Caco-2 (cell line): ENCODE measurements at places on chromosomes 1 and 21. TPM values are rescaled to one million over a fixed set of nuclear protein-coding genes. Genes with fewer than 3 reads are reported as not detected.

GRCh38 chr1:110255392-110255787, 45.3 kb downstream of the KCNC4 start:
- no peak for DNase-seq

DNA sequence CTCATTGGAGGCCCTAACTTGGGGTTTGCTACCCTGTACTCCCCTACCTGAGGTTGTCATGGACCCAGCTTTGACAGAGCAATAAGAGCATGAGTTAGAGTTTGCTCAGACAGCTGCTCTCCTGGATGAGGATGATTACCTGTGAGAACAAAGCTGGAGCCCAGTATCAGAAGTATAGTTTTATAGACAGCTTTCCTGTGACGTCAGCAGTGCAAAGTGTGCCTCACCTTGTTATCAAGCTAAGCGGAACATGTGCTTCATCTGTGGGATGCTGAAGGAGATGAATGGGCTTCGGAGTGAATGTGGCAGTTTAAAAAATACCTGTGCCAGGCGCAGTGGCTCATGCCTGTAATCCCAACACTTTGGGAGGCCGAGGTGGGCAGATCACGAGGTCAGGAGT, 5.4 kb upstream of the WDR47 start:
- no peak for DNase-seq

The PADI4 gene
- not detected in 2 replicates for total RNA-seq

- DNase-seq: no peak
Observed at GRCh38 chr21:40684726-40685125, 162.2 kb downstream of the DSCAM start.

The OR2M3 gene
- not detected in 2 replicates for total RNA-seq

The S1PR1 gene
- not detected in 2 replicates for total RNA-seq

DNA sequence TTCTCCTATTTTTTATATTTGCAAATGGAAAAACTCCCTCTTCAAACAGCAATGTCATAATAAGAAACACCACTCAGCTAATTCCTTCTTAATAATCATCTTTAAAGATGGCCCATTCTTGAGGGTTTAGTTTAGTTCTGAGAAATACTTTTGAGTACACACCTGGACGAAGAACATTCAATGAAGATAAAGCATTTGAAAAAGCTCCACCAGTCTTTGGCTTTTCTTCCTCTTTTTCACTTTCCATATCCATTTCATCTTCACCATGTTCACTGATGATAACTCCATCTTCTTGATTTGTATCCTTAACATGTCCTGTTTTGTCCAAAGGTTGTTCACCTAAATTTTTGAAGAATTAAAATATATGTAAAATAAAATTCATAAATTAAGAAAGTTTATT, 7.4 kb downstream of the PAXBP1 start:
- DNase-seq: no peak

The AADACL4 gene
- not detected in 2 replicates for total RNA-seq

DNA sequence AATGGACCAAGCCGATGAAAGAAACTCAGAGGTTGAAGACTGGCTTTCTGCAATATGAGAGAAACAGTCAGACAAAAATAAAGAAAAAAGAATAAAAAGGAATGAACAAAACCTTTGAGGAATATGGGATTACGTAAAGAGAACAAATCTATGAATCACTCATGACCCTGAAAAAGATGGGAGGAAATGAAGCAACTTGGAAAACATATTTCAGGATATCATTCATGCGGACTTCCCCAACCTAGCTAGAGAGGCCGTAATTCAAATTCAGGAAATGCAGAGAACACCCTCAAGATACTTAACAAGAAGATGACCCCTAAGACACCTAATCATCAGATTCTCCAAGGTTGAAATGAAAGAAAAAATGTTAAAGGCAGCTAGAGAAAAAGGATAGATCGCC, 705.3 kb upstream of the CHRM3 start:
- DNase-seq: no peak

The THEM5 gene
- total RNA-seq: not detected in 2 replicates

GRCh38 chr1:245301162-245301580, 146.4 kb downstream of the KIF26B start:
- no peak for DNase-seq

DNA sequence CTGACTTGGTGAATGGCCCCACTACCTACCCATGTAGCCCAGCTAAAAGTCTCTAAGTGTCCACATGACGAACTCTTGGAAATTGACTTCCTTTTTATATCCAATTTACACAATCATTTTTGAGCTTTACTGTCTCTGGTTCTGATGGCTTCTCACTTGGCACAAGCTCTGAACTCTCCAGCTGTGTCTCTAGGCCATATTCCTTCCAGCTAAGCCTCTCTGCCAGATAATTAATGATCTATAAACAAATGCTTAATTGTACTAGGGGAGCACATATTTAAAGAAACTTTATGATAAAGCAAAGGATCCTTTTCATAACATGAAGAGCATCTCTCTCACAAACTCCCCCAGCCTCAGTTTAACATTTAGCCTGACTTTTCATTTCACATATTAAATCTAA, 16.3 kb upstream of the BEND5 start:
- no peak for DNase-seq

GRCh38 chr1:14598007-14598497, 433 bp upstream of the KAZN start:
- no peak for DNase-seq

The PTCH2 gene
- total RNA-seq: 0.44 and 0.48 TPM in 2 replicates

The KLF17 gene
- not detected in 2 replicates for total RNA-seq

The TEDDM1 gene
- total RNA-seq: not detected in 2 replicates

- DNase-seq: no peak
Observed at GRCh38 chr1:218294546-218294945, 9.5 kb downstream of the RRP15 start.

- DNase-seq: no peak
Observed at GRCh38 chr21:44993321-44994046, 53.7 kb downstream of the SLX9 start.

DNA sequence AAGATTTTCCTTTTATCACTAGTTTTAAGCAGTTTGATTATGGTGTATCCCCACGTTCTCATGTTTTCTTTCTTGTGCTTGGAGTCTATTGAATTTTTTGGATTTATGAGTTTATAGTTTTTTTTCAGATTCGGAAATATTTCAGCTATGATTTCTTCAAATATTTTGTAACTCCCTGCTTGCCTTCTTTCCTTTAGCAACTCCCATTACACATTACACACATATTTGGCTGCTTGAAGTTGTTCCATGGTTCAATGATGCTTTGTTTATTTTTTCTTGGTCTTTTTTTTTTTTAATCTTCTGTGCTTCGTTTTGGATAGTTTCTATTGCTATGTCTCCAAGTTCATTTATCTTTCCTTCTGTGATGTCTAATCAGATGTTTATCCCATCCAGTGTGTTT, 48.5 kb upstream of the WARS2 start:
- no peak for DNase-seq

The ST6GALNAC5 gene
- 0.09 and 0.14 TPM in 2 replicates for total RNA-seq

The AK4 gene
- 131 and 133 TPM in 2 replicates for total RNA-seq

DNA sequence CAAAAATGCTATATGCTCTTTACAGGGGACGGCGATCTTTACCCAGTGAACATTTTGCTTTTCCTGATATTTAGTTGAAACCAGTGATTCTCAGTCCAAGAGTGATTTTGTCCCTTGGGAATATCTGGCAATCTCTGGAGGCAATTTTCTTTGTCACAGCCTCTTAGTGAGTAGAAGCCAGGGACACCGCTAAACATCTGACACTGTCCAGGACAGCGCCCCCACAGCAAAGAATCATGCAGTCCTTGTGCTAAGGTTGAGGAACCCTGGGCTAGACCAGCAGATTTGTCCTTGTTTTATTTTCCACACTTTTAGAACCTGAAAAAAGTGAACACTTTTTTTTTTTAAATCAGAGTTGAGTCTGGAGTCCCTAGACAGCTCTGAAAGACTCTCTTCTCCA, 13.1 kb downstream of the EVA1C start:
- no peak for DNase-seq

The NLRP3 gene
- total RNA-seq: not detected in 2 replicates

DNA sequence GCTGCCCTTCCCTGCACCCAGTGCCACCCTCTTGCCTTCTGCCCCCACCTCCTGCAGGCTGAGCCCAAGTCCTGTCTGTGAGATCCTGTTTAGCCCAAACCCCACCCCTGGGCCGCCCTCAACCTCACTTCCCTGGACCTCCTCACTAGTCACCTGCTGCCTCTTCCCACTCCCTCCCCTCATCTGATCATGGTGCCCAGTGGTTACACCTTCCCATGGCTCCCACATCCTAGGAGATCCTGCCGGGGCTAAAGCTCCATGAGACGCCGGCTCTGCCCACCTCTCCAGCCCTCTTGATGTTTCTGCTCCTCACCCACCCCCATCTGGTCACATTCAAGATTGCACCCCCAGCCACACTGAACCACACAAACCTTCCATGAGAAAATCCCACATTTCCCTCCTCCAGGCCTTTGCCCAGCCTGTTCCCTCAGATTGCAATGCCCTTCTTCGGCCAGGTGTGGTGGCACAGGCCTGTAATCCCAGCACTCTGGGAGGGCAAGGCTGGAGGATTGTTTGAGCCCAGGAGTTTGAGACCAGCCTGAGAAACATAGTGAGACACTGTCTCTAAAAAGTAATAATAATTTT, 17.0 kb downstream of the TTC39A start:
- no peak for DNase-seq

- DNase-seq: no peak
Observed at GRCh38 chr1:41155105-41155504, 87.0 kb downstream of the SCMH1 start.

The TRIM58 gene
- total RNA-seq: not detected in 2 replicates

The CNR2 gene
- not detected in 2 replicates for total RNA-seq

DNA sequence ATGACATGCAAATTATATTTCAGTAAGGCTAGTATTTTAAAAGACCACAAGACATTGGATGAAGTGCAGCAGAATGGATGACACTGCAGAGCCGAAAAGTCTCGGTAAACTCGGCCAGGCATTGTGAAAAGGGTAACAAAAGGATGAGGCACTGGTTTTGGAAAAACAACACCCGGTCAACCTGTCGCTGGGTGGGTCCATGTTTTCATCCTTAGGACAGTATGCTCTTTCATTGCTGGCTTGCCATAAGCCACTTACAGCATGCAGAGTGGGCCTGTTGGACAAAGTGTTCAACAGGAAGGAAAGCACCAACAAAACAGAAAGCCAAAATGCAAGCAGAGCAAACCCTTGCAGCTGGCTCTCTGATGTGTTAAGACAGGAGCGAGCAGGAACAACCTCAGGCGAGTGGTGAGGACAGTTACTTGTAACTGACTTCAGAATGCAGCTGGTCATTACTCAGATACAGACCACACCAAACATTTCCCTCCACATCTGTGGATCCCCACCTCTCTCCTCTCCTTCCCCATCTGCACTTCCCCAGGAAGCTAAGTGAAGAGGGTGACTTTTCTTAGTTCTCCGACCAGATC, 2.9 kb upstream of the RCAN1 start:
- DNase-seq: no peak

The MRPS15 gene
- 70.2 and 77.0 TPM in 2 replicates for total RNA-seq

The MANEAL gene
- total RNA-seq: 24.8 and 25.9 TPM in 2 replicates

- DNase-seq: no peak
Observed at GRCh38 chr1:245001252-245001651, 136.9 kb upstream of the HNRNPU start.

The AGO4 gene
- 5.0 and 8.1 TPM in 2 replicates for total RNA-seq

GRCh38 chr1:159922511-159923202, 2.6 kb downstream of the TAGLN2 start:
- no peak for DNase-seq

DNA sequence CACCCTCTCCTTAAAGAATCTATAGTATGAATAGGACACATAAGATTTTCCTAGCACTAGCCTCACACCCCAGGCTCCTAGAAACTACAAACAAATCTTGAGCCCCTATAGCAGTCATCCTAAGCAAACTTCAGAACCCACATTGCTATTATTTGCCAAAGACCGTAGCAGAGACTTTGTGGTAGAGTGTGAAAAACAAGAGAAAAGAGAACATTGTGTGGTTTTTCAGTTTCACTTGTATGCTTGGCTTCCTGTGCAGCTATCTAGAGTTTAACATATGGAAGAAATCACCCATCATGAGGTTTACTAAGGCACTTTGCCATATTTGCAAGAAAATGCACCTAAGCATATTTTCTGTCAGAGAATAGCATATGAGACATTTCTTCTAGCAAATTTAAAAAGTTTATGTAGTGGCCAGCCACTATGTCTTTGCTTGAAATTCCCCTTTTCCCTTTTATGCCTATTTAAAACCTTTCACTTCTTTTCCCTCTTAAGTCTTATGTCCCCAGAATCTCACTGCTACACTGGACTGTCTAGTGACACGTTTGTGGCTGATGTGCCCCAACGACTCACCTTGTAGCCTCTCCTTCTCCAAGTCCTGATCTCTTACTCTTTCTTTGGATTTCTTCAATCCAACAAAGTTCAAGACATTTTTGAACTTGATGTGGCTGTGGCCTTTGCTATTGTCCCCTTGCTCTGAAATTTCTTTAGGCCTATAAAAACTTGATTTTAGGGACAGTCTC, 25.6 kb downstream of the CCDC190 start:
- no peak for DNase-seq

DNA sequence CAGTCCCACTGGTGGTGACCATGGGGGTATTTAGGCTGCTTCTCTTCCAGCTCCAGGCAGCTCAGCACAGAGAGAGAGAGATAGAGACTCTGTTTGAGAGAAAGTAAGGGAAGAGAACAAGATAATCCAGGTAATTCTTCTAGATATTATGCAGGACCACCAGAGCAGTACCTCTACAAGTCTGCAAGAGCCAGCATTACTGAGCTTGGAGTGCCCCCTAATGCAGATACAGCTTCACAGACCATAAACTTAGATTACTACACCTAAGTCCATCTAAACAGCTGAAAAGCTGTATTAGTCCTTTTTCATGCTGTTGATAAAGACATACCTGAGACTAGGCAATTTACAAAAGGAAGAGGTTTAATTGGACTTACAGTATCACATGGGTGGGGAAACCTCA, 570.3 kb downstream of the LRRIQ3 start:
- DNase-seq: no peak

DNA sequence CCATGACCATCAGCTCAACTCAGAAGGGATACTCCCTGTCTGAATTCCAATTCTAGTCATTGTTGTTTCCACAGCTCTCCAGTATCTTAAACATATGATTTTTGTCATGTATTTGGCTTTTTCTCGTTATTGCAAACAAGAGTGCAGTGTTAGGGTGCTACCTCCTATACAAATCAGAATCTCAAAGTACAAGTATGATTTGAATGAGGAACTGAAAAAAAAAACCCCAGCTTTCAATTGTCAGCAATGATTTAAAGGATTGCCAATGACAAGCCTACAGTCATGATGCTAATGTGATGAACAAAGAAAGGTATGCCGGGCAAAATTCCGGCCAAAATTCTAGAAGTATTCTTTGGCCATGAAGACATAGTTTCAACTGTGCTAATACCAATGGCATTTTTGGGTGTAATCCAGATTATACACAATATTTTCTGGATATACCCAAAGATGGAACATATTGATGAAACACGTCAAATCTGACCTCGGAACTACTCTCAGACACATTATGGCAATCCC, 14.9 kb downstream of the TMEM35B start:
- no peak for DNase-seq
